ENCODE measurements at places on chromosomes 4 and X.

GRCh38 chr4:110483516-110483915, 7.6 kb downstream of the ENPEP start:
- DNase-seq: no peak

DNA sequence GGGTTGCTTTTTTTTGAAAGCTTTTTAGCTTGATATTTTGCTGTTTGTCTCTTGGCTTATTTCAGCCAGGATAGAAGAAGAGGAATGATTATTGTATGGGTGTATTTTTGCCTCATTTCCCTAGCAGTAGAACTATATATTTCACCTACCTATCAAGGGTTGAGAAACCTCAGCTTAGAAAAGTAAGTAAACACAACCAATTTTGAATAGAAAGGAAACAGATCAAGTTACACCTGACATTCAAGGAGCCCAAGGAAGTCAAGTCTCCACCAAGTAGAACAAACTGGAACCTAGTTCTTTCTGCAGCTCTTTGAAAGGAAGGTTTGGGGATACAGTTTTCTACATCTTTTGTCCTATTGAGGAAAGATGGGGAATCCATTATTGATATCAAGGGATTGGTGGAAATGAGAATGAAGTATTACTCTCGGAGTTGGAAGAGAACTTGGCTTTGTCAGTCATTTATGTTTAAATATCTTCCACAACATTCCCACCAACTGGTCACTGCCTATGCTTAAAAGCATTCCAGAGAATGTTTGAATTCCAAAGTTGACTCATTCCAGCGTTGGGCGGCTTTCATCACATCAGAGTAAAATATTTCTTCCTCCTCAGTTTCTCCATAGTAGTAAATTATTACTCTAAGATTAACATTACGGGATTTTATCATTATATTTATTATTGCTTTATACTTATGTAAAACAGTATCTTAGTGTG, 207.8 kb upstream of the CNKSR2 start:
- no peak for DNase-seq

DNA sequence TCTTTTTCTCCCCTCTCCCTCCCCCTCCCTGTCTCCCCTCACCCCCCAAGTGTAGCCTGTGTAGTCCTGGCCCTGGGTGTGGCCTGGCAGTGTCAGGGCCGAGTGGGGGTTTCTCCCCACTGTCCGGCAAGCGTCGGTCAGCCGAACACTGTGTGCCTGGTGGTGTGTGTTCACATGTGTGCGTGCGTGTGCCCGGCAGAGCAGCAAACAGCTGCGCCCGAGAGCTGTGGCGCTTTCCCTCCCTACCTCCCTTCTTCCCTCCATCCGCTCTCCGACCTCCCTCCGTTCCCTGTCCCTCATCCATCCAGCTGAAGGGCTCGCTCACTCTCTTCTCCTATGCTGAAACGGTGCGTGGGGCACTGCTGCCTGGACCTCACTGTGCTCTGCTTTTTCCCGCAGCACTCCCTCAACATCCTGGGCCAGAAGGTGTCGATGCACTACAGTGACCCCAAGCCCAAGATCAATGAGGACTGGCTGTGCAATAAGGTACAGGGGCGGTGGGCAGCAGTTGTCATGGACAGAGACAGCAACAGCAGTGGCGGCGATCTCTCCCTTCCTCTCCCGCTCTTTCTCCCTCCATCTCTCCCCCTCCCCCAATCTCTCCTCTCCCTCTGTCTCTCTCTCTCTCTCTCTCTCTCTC, 17.4 kb upstream of the UBA1 start:
- no peak for DNase-seq

- no peak for DNase-seq
Observed at GRCh38 chr4:88830598-88830997, 133.0 kb upstream of the NAP1L5 start.

DNA sequence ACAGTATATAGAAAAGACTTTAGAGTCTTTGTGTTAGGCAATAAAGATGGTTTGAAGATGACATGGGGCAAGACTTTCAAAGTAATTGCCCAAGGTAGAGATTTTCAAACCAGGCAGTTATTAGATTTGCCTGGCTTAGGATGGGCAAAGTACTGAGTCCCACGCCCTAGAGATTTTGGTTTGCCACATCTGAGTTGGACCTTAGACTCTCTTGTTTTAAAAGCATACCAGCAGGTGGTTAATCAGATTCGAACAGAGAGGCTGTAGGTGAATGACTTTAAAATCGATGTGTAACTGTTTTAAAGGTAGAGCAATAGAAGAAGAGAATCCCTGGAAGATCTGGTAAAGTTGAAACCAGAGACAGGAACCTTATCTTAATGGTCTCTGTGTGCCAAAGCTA, 121.5 kb downstream of the RAPGEF2 start:
- no peak for DNase-seq

DNA sequence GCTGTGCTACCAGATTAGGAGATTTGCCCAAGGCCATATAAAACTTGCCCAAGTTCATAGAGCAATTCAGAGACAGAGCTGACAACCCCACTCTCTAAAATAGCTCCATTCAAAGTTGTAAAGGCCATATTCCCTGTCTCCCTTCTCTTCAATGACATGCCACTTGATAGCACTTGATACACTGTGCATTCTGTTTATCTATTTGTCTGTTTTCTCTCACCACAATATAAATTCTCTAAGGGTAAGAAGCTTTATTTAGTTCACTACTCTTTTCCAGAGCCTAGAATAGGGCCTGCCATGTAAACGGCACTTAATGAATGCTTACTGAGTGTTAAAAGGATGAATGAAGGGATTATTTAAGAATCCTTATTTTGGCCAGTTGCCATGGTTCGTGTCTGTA, 24.1 kb upstream of the MAP9 start:
- no peak for DNase-seq

DNA sequence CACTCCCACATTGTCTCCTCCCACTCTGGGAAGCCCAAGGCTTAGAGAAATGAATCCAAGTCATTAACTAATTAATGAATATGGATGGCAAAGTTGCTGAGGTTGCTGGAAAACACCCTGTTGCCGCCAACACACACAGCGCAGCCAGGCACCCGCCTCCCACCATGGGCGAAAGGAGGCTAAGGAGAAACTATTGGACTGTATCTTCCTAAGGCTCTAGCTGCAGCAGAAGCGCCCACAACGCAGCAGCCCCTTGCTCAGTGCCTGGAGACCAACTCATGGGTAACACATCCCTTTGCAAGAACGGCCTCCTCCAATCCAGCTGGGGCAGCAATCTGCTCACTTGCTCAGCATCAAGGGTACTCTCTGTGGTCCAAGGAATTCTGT, 34.2 kb downstream of the TSC22D3 start:
- no peak for DNase-seq

DNA sequence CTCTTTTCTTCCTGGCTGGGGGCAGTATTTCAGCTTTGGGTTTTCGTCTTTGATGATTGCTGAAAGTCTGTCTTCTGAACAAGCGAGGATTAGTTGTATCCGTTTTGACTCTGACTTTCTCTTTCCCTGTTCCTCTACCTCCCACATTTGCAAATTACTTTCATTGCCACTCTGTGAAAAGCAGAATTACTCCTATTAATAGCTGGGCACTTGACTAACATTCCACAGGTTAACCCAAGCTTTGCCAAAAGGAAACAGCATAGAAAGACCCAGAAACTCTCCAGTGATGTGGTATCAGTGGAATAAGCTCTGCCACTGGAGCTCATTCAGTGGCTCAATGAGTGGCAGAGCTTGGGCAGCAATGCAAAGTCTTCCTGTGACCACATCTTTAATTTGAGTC, 238.9 kb downstream of the PALLD start:
- no peak for DNase-seq

GRCh38 chr4:7281691-7282665, 89.6 kb downstream of the SORCS2 start:
- no peak for DNase-seq

DNA sequence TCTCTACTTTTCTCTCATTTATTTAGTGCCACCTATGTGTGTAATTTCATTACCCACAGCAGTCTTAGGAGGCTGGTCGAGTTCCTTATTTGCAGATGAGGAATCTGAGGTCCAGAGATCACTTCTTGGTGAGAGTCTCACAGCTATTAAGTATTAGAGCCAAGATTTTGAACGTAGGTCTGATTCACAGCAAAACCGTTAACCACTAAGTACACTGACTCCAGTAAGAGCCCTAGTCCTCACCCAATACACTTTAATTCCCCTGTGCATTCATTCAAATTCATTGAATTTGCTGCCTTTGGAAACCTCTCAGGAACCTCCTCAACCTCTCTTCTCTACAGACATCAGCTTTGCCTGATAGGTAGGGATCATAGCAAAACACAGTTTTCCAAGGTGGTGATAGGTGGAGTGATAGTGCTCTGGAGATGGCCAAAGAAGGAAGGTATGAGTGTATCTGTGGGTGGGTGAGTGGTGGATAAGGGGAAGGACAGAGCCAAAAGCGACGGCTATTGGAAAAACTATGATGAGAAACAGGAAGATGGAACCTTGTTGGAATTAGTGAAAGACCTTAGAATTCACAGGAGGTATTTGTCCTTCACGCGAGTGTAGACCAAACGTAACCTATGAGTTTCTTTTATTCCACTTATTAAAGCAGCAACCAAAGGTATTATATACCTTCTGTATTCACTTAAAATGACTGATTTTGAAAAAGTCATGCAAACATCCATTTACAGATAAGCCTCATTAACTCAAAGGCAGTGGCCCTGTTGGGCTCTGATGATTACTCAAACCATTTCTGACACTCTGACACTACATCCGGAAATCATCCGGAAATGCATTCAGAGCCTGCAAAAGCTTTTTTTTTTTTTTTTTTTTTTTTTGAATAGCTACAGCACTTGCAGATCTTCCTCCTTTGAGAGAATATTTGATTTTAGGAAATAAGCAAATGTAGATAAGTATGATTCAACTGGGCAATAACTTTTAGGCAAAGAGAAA, 6.3 kb downstream of the FMR1 start:
- DNase-seq: no peak

GRCh38 chrX:45322820-45323219, 122.1 kb upstream of the DIPK2B start:
- no peak for DNase-seq

DNA sequence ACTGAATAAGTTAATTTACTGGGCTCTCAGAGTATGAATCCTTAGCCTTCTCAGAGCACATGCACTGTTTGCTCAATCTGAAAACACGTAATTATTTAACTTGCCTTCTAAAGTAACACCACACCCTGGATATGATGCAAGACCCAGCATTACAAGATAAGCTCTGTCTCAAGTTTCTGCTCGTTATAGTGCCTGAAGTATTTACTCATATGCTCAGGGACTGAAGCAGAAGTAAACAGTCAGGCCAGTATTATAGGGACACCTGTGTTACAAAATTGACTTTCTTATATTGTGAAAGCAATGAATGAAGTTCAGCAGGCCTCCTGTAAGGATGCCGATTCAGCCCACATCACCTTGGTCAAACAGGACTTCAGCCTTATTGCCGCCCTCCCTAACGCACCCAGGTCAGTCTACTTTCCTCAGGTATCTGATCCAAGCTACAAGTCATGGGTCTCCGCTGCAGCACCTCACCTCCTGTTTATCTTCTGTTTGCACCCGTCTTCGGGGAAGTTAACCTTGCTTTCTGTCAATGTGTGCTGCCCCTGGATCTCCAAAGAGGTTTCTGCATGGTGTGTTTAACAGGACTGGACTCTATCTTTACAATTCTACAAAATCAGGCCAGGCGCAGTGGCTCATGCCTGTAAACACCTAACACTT, 42.8 kb upstream of the KLF3 start:
- no peak for DNase-seq

DNA sequence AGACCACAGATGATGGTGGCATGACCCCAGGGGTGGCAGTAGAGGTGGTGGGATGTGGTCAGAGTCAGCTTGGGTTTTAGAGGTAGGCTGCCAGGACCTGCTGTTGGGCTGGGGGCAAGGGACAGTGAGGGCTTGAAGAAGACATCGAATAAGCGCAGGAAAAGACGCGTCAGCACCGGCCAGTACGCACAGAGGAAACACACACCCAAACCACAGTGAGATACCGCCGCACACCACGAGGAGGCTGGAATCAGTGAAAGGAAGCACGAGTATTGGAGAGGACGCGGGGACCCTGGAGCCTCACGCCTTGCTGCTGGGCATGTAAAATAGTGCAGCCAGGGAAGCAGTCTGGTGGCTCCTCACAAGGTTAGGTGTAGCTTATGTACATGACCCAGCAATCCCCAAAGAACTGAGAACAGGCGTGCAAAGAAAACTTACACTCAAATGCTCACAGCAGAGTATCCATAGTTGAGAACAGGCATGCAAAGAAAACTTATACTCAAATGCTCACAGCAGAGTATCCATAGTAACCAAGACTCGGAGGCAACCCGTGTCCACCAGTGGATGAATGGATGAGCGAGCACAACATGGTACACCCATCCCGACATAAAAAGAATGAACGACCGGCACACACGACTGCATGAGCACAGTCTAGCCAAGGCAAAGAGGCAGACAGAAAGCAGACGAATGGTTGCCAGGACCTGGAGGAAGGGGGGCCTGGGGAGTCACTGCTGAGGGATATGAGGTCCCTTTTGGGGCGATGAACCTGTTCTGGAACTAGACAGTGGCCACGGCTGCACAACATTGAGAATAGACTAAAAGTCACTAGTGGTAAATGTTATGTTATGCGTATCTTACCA, 13.3 kb downstream of the PDZD4 start:
- DNase-seq: no peak

DNA sequence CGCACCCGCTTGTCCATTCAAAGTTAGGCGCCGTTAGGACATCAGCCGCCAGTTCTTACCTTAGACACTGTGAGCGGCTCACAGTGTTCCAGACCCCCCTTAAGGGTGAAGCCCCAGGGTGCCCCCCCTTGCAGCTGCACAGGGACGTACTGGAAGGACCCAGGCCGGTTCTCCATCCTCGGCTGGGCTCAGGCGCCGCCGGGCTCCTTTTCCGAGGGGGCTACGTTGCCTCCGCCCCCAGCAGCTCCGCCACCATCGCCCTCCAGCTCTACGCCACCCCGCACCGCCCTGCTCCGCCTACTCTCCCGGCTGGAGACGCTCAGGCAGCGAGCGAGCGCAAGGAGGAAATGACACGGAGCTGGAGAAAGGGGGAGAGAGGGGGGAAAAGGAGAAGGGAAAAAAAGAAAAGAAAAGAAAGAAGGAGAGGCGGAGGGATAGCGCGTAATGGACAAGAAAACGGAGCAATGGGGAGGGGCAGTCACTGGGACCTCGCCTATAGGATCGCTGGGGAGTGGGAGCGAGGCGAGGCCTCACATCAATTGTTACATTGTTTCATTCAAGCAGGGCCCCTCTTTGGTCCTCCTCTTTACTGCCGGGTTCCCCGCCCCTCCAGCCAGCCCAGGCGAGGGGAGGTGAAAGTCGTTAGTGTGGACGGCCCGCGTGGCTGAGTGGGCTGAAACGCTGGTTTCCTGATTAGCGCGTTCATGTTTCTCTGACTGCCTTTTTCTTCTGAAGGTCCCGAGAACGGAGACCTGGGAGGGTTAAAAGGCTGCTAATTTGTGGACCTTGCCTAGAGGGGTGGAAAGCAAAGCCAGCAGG, at the start of gene SHROOM4:
SHROOM4 (minus strand) TSS at position 352 of the 819 bp plus-strand sequence; CDS start at position 176, 176 bp downstream.
- no peak for DNase-seq
